ENCODE measurements at places on chromosomes 16 and 17. TPM values are rescaled to one million over a fixed set of nuclear protein-coding genes. Genes with fewer than 3 reads are reported as not detected.

HSPB9 gene
- total RNA-seq = not detected

CCDC200 gene
- total RNA-seq = not detected

C16orf86 gene
- total RNA-seq = 5.6 TPM

LITAFD gene
- not detected for total RNA-seq

TMEM98 gene
- total RNA-seq = 10.0 TPM

NACA2 gene
- total RNA-seq = not detected

FAM117A gene
- total RNA-seq = 8.9 TPM

CCL4L2 gene
- 17.1 TPM for total RNA-seq

DNA sequence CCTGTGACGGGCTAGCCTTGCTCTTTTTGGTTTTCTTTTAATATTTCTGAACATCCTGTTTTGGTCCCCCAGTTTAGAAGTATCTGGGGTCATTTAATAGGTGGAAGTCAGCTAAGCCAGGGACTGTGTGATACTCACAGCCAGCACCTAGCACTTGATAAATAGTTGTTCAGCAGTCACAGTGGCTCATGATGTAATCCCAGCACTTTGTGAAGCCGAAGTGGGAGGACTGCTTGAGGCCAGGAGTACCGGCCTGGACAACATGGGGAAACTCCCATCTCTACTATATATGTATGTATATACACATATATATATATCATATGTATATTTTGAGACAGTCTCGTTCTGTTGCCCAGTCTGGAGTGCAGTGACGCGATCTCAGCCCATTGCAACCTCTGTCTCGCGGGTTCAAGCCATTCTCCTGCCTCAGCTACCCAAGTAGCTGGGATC lies 1.8 kb upstream of the ZNRF1 start:
- H3K4me1 ChIP-seq = no peaks in the 10 kb centered on the region
- no peak for DNase-seq
- no peaks in the 10 kb centered on the region for H3K36me3 ChIP-seq
- no peak overlapping the region for H3K4me3 ChIP-seq

DNA sequence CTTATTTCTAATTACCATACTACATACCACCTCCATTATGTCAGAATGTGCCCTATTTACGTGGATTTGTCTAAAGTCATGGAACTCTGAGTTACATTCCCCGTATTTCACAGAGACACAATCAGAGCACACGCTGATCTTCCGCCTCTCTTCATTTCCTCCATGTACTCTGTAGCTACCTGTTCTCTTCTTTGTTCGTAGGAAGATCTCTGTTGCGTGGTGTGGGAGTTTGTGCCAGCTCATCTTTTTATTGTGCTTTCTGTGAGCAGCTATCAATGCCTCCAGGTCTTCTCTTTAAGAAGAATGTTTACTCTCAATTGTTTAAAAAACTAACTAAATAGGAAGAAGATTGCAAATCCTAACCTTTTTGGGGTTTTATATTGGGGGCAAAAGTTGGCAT lies 26.9 kb downstream of the NLRC5 start:
- H3K4me3 ChIP-seq = no peak overlapping the region
- H3K36me3 ChIP-seq = peaks cover 38% of the 10 kb centered on the region
- no peaks in the 10 kb centered on the region for H3K27me3 ChIP-seq
- DNase-seq = no peak

GRCh38 chr16:64174327-64174726 lies 947.5 kb downstream of the CDH11 start:
- no peaks in the 10 kb centered on the region for H3K36me3 ChIP-seq
- no peaks in the 10 kb centered on the region for H3K27me3 ChIP-seq
- no peak overlapping the region for H3K4me3 ChIP-seq
- DNase-seq = no peak

GRCh38 chr17:67491009-67491680 lies 114.1 kb downstream of the PITPNC1 start:
- H3K27me3 ChIP-seq = no peaks in the 10 kb centered on the region
- DNase-seq = peak; percentile 88
- H3K36me3 ChIP-seq = no peaks in the 10 kb centered on the region
- no peak overlapping the region for H3K27ac ChIP-seq
- H3K4me1 ChIP-seq = peaks cover 22% of the 10 kb centered on the region

- no peak overlapping the region for H3K27ac ChIP-seq
- no peaks in the 10 kb centered on the region for H3K36me3 ChIP-seq
- H3K4me1 ChIP-seq = peaks cover 8% of the 10 kb centered on the region
Observed at GRCh38 chr17:19322129-19322505, 40.4 kb downstream of the B9D1 start.

- no peak overlapping the region for H3K27ac ChIP-seq
- no peak overlapping the region for H3K4me3 ChIP-seq
Observed at GRCh38 chr16:21971856-21972255, 18.7 kb downstream of the UQCRC2 start.

- peak overlapping the region; percentile 56 for H3K27ac ChIP-seq
- no peaks in the 10 kb centered on the region for H3K27me3 ChIP-seq
- DNase-seq = no peak
- H3K4me3 ChIP-seq = no peak overlapping the region
- peaks cover 35% of the 10 kb centered on the region for H3K4me1 ChIP-seq
Observed at GRCh38 chr17:64742326-64742725, 80.2 kb upstream of the SMURF2 start.

- peak overlapping the region; percentile 50 for H3K27ac ChIP-seq
- H3K27me3 ChIP-seq = no peaks in the 10 kb centered on the region
- peaks cover 54% of the 10 kb centered on the region for H3K4me1 ChIP-seq
- peaks cover 12% of the 10 kb centered on the region for H3K36me3 ChIP-seq
Observed at GRCh38 chr16:49641250-49641649, 214.7 kb downstream of the ZNF423 start.

- no peaks in the 10 kb centered on the region for H3K36me3 ChIP-seq
- H3K27me3 ChIP-seq = peaks cover 24% of the 10 kb centered on the region
- H3K4me1 ChIP-seq = no peaks in the 10 kb centered on the region
- DNase-seq = no peak
Observed at GRCh38 chr17:34135841-34136240, 119.2 kb upstream of the CCL2 start.

DNA sequence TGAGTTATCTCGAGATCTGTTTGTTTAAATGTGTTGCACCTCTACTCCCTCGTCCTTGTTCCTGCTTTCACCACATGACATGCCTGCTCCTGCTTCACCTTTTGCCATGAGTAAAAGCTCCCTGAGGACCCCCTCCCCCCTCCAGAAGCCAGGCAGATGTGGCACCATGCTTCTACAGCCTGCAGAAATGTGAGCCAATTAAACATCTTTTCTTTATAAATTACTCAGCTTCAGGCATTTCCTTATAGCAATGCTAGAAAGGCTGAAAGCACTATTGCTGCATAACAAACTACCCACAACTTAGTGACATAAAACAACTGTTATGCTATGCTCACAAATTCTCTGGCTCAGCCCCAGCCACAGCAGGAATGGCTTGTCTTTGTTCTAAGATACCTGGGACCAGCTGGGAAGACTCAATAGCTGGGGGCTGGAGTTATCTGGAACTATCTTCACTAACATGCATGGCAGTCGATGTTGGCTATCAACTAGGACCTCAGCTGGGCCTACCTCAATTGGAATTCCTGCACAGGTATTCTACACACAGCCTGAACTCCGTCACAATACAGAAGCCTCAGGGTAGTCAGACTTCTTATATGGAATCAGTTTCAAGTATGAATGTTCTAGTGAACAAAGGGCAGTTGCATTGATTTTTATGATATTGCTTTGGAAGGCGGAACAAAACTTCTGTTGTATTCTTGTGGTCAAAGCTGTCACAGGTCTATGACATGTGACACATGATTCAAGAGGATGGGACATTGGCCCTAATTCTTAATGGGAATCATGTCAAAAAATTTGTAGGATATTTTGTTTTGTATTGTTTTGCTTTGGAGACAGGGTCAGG lies 186.0 kb upstream of the PIRT start:
- no peaks in the 10 kb centered on the region for H3K4me1 ChIP-seq
- H3K27ac ChIP-seq = no peak overlapping the region
- H3K36me3 ChIP-seq = no peaks in the 10 kb centered on the region
- H3K4me3 ChIP-seq = no peak overlapping the region
- H3K27me3 ChIP-seq = no peaks in the 10 kb centered on the region

GRCh38 chr16:78246559-78246958 lies 147.1 kb downstream of the WWOX start:
- no peaks in the 10 kb centered on the region for H3K4me1 ChIP-seq
- H3K36me3 ChIP-seq = no peaks in the 10 kb centered on the region
- H3K27ac ChIP-seq = no peak overlapping the region
- H3K4me3 ChIP-seq = no peak overlapping the region
- no peaks in the 10 kb centered on the region for H3K27me3 ChIP-seq

DNA sequence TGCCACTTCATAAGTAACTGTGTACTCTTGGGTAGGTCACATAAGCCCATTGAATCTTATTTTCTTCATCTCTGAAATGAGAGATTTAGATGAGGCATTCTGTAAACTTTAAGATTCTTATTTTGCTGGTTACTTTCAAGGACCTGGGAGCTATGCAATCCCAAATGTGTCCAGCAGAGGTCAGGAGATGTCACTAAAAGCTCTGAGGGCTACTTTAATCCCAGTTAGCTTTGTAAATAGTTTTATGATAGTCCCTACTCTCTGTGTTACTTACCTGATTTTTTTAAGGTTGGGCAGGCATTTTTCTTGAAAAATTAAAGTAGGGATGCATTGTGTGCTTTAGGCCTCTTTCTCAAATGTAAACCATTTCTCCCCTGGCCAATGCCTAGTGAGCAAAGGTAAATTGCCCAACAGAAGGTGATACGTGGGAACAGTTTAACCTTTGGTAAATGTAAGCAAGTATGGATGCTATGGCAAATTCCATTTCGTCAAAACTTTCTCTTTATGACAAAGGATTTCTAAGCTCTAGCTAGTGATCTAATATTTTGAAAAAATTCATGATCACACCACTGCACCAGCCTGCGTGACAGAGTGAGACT lies 57.1 kb upstream of the WSB1 start:
- H3K27ac ChIP-seq = no peak overlapping the region
- no peaks in the 10 kb centered on the region for H3K27me3 ChIP-seq
- no peak overlapping the region for H3K4me3 ChIP-seq
- H3K36me3 ChIP-seq = no peaks in the 10 kb centered on the region

DNA sequence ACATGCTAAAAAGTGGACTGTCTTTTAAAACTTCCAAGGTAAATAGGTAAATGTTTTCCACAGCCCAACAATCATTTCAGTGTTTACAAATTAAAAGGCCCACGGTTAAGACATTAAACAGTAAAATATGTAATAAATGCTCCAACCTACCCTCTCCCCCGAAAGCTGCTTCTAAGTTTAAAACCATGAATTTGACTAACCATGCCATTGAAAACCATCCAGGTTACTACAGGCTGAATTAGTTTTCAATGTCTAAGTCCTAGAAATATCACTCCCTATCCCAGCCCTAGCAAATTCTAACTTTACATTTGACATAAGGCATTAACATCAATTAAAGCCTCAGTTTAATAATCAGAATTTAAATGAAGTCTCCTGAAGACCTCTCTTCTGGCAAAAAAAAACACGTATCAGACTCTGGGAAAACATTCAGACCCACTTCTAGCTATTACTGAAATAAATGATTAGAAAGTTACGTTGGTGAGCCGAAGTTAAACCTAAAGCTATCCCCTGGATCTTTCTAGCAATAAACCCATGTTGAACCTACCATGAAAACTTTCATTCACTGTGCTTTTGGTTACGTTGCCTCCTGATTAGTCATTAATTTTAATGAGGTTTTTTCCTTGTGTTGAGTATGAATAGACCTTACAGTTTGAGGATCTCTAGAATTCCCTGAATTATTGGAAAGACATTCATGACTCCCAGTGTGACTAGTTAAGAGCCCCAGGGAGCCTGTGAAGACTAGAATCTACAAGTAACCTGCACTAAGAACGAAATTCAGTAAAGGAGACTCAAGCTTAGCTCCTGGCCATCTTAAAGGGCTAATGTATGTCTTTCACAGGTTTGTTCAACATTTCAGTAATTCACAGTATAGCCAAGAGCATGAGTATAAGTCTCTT lies 1.7 kb upstream of the POLG2 start:
- H3K4me1 ChIP-seq = peaks cover 92% of the 10 kb centered on the region
- no peak overlapping the region for H3K4me3 ChIP-seq
- no peak for DNase-seq
- H3K27ac ChIP-seq = no peak overlapping the region
- H3K27me3 ChIP-seq = no peaks in the 10 kb centered on the region

DNA sequence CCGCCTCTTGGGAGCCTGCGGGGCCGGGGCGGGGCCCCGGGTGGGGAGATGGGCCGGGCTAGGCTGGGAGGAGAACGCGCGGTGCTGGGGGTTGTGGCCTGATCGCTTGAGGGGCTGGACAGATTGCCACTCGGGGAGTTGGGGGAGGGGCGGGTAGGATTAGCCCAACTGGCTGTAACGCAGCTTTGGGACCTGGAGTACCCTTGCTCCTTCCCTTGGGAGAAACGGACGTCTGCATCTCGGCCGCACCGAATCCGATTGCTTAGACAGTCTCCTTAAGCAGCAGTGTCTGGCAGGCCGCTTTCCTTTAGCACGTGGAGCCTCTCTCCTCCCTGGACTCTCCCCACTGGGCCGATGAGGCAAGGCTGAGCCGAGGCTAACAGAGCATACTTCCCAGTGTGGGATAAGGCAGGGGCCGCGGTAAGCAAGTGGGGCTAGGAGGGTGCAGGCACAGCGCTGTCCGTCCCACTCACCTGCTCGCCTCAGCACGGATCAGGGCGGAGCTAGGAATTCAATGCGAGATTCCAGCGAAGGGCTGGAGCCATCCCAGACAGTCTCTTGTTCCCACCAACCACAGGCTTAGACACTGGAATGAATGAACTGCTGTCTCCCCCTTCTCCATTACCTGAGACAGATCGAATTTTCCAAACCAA lies 540 bp upstream of the ACLY start:
- peaks cover 28% of the 10 kb centered on the region for H3K4me1 ChIP-seq
- H3K27me3 ChIP-seq = no peaks in the 10 kb centered on the region
- no peak for DNase-seq
- peak overlapping the region; percentile 88 for H3K27ac ChIP-seq
- no peaks in the 10 kb centered on the region for H3K36me3 ChIP-seq

GRCh38 chr16:88472637-88473205 lies 19.6 kb downstream of the ZFPM1 start:
- no peaks in the 10 kb centered on the region for H3K36me3 ChIP-seq
- no peak overlapping the region for H3K27ac ChIP-seq
- DNase-seq = no peak
- H3K27me3 ChIP-seq = no peaks in the 10 kb centered on the region

- peak overlapping the region; percentile 95 for H3K27ac ChIP-seq
- no peak for DNase-seq
- H3K4me1 ChIP-seq = peaks cover 33% of the 10 kb centered on the region
- peaks cover 16% of the 10 kb centered on the region for H3K36me3 ChIP-seq
Observed at GRCh38 chr17:63840591-63841349, 1.7 kb downstream of the SMARCD2 start.

DNA sequence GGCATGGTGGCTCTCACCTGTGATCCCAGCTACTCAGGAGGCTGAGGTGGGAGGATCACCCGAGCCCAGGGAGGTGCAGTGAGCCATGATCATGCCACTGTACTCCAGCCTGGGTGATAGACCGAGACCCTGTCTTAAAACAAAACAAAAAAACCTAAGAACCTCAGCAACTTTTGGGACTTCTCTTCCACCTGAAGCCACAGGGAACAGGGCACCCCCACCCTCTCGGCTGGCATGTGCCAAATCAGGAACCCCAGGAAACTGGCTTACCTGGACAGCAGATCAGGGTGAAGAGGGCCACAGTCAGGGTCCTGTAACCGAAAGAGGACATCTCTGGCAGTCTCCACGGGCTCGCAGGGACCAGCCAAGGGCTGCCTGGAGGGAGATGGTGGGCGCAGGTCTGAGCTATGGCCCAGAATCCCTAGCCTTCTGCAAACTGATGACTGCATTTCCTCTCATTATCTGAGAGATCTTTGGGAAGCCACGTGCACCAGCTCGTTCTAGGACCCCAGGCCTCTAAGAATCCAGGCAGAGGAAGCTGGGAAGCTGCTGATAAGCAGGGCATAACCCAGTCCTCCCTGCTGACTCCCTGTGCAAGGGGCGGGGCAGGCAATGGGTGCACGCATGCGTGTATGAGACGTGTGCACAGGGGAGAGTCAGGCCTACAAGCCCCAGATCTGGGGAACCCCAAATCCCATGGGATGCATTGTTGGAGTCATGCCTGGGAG lies 8.4 kb downstream of the PRR29 start:
- peak; percentile 90 for DNase-seq
- H3K4me3 ChIP-seq = peak overlapping the region; percentile 18
- peaks cover 29% of the 10 kb centered on the region for H3K36me3 ChIP-seq
- H3K27ac ChIP-seq = peak overlapping the region; percentile 90

Data from heart right ventricle (tissue), 16 donors.